Activated CD8-positive, alpha-beta T cell treated with anti-CD3 and anti-CD28 coated beads, Interleukin-2, amount 10 ng/mL, durations not matched to agents 7 days and 5 days (primary cell): ENCODE measurements at places on chromosomes 2 and 18.
A peak's percentile ranks its signal among the peaks of the same experiment; 100 is the strongest.

GRCh38 chr2:190909680-190910079 is 29.1 kb downstream of the GLS start:
- DNase-seq, result no peak

GRCh38 chr18:2302628-2303516 is 268.4 kb downstream of the METTL4 start:
- no peak for DNase-seq

DNA sequence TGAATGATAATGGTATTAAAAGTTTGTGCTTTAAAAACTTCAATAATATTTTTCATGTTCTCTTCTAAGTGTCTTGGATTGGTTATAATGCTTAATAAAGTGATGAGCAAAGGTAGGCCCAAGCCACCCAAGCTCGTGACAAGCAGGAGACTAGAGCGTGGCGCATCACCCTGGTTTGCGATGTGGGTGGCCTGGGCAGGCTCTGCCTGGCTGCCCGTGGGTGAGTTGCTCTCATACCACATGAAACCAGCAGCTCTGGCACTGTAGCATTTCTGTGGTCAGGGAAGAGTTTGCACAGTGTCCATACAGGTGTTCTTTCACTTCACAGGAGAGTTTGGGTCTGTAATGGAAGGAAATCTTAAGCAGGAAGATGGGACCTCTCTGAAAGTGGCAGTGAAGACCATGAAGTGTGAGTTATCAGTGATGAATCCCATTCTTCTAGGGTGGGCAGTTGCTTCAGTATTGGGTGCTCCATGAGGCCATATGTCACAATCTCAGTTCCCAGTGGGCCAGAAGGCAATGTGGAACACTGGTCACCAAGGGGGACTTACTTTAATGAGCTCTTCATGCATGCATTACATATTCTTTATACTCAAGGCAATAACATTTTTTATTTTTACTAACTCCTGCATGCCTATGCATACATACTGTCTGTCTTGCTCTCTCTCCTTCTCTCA is 51.4 kb upstream of the TMEM87B start:
- DNase-seq, result no peak

DNA sequence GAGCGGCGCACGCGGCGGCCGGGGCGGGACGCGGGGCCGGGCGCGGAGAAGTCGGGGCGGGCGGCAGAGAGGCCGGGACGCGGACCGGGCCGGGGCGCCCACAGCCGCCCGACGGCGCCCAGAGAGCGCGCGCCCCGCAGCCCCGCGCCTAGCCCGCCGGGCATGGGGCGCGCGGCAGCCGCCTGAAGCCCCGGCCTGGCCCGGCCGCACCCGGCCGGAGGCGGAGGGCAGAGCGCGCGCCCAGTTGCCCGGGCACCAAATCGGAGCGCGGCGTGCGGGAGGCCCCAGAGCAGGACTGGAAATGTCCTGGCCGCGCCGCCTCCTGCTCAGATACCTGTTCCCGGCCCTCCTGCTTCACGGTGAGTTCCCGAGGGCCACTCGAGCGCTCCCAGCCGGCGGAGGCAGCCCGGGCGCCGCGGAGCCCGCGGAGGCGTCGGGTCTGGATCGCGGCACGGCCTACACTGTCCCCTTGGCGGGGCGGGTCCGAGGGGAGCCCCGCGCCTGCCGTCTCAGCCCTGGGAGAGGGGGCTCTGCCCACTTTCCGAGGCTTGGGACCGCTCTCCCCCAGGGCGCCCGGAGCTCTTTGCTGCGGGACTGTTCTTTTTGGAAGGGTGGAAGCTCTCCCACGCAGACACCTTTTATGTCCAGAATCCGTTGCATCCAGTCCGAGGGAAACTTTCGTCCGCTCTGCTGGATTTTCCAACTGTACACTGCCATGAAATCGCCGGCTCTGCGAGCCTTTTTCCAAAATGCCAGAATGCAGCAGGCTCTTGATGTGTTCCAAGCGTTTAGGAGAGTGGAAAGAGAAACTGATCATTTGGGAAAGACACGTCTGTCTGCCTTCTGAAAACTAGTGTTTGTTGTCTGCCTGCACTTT is 484 bp downstream of the APCDD1 start:
- DNase-seq, result no peak

DNA sequence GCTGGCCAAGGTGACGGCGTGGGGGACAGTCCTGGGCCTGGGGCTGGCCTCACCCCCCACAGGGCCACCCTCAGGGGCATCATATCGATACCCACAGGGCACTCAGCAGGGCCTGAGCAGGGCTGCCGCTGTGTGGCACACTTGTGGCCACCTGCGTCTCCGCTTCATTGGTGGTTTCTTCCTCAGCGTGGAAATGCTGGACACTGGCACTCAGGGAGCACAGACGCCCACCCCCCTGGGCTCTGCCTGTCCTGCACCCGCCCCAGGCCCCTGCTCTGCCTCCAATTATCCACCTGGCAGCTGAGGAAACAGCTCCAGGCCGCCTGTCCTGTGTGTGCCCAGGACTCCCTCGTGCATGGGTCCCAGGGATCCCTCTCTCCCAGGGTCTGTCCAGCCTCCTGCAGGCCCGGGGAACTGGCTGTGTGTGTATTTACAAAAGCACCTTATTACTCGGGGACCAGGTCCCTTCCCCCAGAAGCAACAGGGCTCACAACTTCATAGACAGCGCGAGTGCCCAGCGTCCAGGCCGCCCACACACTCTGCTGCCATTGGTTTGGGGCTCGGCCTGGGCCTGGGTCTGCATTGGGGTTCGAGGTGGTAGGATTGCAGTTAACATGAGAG is 13.1 kb downstream of the CROCC2 start:
- no peak for DNase-seq

GRCh38 chr18:59912007-59912550 is 12.3 kb downstream of the PMAIP1 start:
- no peak for DNase-seq

- no peak for DNase-seq
These were observed 47.6 kb downstream of the LONRF2 start for GRCh38 chr2:100274566-100275199.

- no peak for DNase-seq
These were observed 213.0 kb downstream of the PID1 start for GRCh38 chr2:229057976-229058553.

GRCh38 chr2:127408004-127408806 is 10.0 kb upstream of the PROC start:
- peak; percentile 80 for DNase-seq

DNA sequence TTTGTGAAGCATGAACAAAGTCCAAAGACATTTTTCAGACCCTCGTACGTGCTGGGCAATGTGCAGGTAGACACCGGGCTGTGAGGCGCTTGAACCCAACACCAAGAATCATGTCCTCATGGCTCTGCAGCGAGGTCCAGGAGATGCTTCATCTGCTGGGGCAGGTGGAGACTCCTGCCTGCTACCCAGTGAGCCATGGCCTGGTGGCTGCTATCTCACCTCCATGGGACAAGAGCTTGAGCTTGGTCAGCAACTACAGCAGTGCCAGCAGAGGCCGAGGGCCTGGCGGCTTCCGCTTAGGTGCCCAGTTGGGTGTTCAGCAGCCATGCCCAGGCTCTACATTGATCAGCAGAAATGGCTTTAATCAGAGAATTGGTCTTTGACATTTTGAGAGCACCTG is 281.0 kb upstream of the HS6ST1 start:
- no peak for DNase-seq

DNA sequence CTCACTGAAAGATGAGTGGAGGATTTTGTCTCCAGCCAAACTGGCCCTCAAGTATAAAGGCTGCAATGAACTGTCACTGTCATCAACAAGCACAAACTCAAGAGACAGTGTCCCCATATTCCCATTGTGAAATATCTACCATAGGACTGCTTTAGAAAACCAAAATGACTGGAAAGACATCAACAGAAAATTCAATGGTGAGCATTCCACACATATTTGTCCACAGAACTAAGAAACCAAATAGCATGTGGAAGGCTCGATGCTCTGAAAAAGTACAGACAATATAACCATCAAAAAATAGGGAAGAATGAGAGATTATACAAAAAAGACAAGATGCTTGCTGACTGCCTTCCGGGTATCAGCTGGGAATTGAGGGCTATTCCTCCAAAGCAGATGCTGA is 37.6 kb downstream of the TGFBRAP1 start:
- DNase-seq, result no peak

GRCh38 chr2:62215306-62216064 is 19.6 kb downstream of the B3GNT2 start:
- no peak for DNase-seq

- DNase-seq, result no peak
These were observed 10.2 kb upstream of the ALPP start for GRCh38 chr2:232368311-232368731.

- DNase-seq, result no peak
These were observed 281.1 kb upstream of the NCKAP5 start for GRCh38 chr2:133849341-133849740.

GRCh38 chr18:45749918-45750689 is 26.1 kb downstream of the SLC14A1 start:
- no peak for DNase-seq

GRCh38 chr2:46690825-46691224 is 211.5 kb downstream of the TMEM247 start:
- DNase-seq, result no peak

GRCh38 chr2:232713505-232713904 is 16.4 kb downstream of the GIGYF2 start:
- no peak for DNase-seq

DNA sequence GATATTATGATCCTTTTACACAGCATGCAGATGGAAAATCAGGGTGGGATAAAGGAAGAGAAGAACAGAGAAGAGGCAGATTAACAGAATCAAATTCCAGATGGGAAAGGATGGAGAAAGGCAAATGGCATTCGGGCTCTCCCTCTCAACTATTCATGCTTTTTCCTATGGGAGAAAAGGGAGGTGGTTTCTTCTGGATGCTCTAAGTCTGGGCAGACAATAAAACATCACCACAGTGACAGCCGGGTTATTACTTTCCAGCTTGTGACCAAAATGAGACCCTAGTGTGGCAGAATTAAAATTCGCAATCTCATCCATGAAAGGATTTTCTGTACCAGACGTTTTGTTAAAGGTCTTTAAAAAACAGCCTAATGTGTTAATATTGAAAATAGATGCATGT is 440.7 kb downstream of the RND3 start:
- DNase-seq, result no peak

DNA sequence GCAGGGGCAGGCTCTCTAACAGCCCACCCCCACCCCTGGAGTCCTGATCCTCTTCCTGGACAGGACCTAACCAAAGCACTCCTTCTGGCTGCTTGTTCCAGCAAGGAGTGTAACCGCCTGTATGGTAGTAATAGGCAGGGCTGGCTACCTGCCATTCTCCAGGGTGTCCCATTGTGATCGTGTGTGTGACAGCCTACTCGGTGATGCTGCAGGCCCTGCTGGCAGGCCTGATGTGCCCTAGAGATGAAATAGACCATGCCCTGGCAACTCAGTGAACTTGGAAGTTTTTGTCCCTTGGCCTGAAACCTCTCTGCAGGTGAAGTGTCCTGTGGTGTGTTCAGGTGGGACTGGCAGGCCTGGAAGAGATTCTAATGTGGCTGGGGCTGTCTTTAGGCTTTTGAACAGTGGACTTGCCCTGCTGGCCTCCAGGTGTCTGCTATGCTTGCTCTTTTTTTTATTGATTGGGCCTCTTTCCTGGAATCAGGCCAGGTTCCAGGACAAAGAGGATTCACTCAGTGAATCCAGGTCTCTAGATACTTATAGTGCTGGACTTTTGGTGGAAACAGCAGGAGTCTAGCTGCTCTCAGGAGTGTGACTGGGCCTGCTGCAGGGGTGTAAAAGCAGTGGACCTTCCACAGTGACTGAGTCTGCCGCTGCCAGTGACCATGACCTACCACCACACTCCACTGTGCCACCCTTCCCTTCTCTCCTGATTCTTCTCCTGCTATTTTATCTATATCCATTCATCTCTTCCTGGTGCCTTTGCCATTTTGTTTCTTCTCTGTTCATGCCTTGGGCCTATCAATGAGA is 132.1 kb downstream of the CTIF start:
- DNase-seq, result no peak
